ENCODE measurements at places on chromosomes 5 and 9.

DNA sequence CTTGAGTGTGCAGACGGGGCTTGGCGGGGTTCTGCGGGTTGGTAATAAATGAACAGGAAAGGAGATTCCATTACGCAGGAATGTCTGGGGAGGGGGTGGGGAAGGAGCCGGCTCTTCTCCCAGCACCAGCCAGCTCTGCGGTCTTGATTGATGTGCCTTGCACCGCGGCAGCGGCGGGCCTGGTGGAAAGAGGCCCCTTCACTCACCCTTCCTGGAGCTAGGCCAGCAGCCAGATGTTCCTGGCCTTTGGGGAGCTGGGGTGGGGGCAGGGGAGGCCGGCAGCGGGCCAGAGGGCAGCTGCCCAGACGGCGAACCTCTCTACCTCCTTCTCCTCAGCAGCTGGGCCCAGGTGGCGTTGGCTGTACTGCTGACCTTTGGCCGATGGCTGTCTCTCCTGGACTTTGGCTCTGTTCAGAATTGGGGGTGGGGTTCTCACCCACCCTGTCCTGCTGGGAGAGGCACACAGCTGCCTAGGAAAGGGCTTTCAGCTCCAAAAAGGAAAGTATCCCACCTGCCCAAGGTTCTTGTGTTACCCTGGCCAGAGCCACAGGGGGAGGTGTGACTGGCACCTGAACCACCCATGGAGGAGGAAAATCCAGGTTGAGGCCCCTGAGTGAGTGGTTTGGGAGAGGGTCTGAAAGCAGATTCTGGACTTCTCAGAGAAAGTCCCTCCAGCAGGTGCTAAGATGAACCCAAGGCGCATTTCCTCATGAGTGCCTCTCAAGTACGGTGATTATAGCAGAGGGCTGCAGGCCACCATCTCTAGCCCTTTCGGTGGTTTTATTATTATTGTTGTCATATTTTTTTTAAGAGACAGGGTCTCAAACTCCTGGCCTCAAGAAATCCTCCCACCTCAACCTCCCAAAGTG lies 58.0 kb upstream of the SYNPO start:
- DNase-seq, result peak; percentile 15

- DNase-seq, result no peak
Observed at GRCh38 chr5:14447958-14448911, 133.4 kb upstream of the OTULINL start.

DNA sequence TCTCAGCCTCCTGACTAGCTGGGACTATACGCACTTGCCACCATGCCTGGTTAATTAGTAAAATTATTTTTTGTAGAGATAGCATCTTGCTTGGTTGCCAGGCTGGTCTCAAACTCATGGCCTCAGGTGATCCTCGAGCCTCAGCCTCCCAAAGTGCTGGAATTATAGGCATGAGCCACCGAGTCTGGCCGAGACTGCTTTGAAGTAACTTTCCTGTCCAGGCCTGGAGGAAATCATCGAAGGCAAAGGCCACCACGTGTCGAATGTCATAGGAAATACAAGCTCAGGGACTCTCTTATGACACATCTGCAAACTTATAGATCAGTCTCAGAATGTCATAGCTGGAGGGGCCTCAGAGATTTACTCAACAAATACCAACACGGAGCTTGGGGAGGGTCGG lies 25.1 kb downstream of the RAPGEF1 start:
- no peak for DNase-seq

GRCh38 chr5:18433336-18433735 lies 799.1 kb downstream of the TAF11L14 start:
- no peak for DNase-seq

DNA sequence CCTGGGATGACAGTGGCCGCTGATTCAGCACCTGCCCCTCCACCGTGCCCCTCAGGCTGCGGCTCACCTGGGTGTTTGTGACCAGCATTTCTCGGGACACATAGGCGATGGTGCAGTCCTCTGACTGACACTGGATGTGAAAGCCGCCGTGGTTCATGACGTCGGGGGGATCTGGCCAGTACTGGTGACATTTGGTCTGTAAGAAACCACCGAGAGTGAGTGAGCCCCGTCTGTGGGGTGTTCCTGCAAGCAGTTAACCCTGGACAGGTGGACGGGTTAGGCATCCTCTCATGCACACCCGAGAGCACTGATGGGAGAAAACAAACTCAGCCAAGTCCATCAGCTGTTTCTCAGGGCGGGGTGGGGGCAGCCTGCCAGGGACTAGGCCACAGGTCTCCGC lies 62.5 kb upstream of the EPB41L4B start:
- no peak for DNase-seq

DNA sequence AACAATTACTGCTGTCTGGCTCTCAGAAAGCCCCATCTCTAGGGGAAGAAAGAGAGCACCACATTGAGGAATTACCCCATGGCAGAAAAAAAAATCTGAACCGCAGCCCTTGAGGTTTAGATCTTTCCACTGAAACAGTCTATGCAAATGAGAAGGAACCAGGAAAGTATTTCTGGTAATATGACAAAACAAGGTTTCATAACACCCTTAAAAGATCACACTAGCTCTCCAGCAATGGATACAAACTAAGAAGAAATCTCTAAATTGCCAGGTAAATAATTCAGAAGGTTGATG lies 427.1 kb downstream of the PRELID2 start:
- no peak for DNase-seq

- no peak for DNase-seq
Observed at GRCh38 chr5:68255305-68256120, 40.0 kb downstream of the PIK3R1 start.

DNA sequence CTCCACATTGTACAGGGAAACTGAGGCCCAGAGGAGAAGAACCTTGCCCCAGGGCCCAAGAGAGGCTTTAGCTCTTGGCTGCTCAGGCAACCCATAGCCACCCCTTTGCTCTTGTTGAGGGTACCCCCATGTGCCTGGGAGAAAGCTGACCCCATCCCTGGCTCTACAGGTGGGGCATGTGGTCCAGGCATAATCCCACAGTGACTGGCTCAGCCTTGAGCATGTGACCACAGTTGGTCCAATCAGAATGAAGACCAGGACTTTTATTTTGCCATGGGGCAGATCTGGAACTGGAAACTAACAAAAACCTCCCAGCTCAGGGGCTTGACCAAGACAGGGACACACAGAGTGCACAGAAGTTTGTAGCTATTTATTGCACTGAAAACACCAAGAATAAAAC lies 29.3 kb downstream of the SLC6A7 start:
- no peak for DNase-seq

DNA sequence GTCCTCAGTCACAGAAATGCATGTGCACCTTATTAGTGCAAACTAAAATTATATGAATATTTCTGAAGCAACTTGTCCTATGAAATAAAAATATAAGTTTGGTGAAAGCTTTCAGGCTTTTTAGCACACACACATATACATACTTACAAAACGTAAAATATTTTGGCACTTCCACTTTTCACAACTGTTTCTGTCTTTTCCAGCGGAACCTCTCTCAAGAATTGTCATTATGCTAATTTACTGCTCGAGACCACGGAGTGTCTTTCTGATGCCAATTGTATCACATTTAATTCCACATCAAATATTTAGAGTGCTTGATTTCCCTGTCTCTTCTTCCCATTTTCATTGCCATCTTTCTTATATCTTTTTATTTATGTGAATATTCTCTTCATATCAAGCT lies 100.4 kb downstream of the MEF2C start:
- no peak for DNase-seq

DNA sequence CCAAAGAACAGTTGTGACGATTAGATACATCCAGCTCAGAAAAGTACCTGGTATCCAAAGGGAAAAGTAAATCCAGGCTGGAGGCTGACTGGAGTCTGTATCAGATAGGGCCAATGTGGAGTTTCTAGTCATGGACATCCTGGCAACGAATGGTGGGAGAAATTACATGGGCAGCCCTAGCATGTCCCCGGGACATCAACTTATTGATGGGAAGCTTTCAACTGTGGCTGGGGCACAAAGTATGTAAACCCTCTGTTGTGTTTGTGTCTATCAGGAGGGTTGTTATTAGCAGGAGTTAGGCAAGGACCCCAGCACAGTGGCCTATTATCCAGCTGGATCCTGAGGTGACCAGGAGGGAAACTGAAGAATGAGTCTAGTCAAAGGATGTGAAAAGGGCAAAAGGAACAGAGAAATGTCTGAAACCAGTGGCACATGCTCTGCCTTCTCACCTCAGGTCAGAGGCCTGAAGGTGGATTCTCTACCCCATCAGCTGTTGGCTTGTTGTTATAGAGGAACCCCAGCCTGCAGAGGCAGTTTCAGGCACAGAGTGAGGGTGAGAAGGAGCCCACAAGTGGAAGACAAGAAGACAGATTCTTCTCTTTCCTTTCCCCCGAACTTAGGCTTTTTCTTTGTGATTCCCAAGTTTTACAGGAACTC lies 19.9 kb downstream of the IFNW1 start:
- no peak for DNase-seq

DNA sequence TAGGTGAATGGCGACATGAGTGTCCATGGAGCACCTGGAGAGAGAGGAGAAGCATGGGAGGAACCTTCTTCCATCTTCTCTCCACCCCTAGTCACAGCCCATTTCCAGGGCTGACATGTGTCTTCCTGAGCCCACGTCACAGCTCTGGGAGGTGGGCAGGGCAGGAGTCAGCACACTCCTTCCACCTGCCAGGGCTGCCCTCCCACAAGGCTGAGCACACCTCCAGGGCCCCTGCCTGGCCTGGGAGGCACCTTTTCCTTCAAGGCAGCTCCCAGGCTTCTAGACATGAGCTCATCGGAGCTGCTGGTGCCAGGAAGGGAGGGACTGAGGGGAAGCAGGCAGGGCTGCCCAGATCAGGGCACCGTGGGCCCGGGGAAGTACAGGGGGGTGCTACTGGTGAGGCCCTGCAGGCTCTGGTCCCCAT lies 13.6 kb upstream of the SYNPO start:
- no peak for DNase-seq

DNA sequence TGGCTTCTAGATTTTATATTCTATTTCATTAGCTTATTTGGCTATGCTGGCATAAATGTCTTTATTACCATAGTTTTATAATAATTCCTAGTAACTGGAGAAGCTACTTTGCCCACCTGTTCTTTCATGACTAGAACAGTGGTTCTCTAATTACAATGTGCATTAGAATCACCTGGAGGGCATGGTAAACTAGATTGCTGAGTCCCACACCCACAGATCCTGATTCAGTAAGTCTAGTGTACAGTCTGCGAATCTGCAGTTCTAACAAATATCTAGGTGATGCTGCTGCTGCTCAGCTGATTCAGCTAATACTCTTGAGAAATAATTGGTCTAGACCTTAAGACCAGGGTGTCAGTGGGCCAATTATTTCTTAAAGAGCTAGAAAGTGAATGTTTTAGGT lies 35.5 kb downstream of the RNF38 start:
- no peak for DNase-seq

GRCh38 chr5:1192971-1193590 lies 8.3 kb upstream of the SLC6A19 start:
- no peak for DNase-seq

- DNase-seq, result no peak
Observed at GRCh38 chr5:12272389-12272788, 368.1 kb upstream of the CTNND2 start.

DNA sequence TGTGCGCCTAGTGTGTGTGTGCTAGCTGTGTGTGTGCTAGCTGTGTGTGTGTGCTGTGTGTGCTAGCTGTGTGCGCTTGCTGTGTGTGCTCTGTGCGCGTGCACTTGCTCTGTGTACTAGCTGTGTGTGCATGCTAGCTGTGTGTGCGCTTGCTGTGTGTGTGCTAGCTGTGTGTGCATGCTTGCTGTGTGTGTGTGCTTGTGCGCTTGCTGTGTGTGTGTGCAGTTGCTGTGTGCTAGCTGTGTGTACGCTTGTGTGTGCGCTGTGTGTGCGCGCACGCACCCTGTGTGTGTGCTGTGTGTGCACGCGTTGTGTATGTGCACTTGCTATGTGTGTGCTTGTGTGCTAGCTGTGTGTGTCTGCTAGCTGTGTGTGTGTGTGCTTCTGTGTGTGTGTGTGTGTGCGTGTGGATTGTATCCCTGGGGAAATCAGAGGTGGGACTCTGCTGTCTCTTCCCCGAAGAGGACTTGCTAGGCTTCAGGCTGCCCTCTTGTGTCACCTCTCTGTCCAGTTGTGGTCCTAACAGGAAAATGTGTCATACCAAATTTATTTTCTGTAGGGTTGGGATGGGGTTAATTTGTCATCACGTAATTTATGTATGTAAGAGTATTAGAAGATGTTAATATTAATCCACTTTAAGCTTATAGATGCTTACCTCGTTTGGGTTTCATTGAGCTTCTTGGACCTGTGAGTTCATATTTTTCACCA lies 38.9 kb downstream of the TPPP start:
- no peak for DNase-seq

GRCh38 chr5:113231653-113232000 lies 203.2 kb downstream of the TSSK1B start:
- DNase-seq, result no peak

GRCh38 chr5:178895615-178896571 lies at the start of gene ZFP2:
Gene ZFP2, plus strand, starts transcription at chr5:178895913. Its CDS starts 35,401 bp downstream, at chr5:178931314.
- DNase-seq, result no peak

GRCh38 chr9:121972501-121972981 lies 120.6 kb downstream of the TTLL11 start:
- DNase-seq, result no peak

- no peak for DNase-seq
Observed at GRCh38 chr5:370311-370958, 48.9 kb downstream of the AHRR start.

DNA sequence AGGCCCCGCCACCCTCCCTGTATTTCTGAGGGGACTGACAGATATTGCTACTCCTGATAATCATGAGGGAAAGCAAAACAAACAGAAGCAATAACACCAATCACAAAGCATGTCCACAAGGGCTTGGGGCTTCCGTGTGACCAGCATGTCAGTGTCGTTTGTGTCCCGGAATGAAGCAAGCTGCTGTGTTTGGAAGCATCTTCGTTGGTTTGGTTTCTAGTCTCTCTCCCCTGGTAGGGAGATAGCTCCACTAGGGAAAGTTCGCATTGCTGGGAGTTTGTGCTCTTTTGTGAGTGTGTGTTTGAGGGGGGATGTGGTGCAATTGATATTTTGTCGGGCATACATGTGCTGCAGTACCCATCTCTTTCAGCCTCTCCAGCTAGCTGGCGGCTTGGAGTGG lies 1.4 kb downstream of the GRIA1 start:
- DNase-seq, result no peak

- no peak for DNase-seq
Observed at GRCh38 chr5:98651715-98652114, 121.7 kb upstream of the RGMB start.

DNA sequence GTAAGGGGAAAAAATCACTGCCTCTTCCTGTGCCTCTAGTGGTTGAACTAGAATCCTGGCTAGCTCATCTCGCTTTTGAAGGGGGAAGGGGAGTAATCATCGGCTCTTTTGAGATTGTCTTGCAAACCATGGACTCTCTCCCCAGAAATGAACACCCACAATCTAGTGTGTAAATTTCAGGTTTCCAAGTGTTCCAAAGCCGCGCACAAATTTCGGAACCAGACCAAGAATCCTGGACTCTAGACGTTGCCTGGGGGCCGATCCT lies 4.9 kb upstream of the FOXE1 start:
- no peak for DNase-seq

- DNase-seq, result no peak
Observed at GRCh38 chr9:114174876-114175771, 19.8 kb downstream of the COL27A1 start.
